BJ (cell line): ENCODE measurements at places on chromosomes 3 and 15. TPM values are rescaled to one million over a fixed set of nuclear protein-coding genes. Genes with fewer than 3 reads are reported as not detected.

- no peak for DNase-seq
Observed at GRCh38 chr15:88625943-88626741, 5.0 kb downstream of the AEN start.

GRCh38 chr3:155286736-155287135 lies 6.7 kb downstream of the STRIT1 start:
- no peak for DNase-seq

GRCh38 chr15:50825946-50826345 lies 60.4 kb upstream of the SPPL2A start:
- DNase-seq, result no peak

The SLC22A13 gene
- polyA plus RNA-seq, result 0.13 and 0.15 TPM in 2 replicates

- no peak for DNase-seq
Observed at GRCh38 chr3:77427528-77427927, 387.6 kb downstream of the ROBO2 start.
